ENCODE measurements at places on chromosomes 11 and 22.
A peak's percentile ranks its signal among the peaks of the same experiment; 100 is the strongest.

GRCh38 chr11:35662061-35662648, 420 bp upstream of the TRIM44 start:
- DNase-seq, result no peak

DNA sequence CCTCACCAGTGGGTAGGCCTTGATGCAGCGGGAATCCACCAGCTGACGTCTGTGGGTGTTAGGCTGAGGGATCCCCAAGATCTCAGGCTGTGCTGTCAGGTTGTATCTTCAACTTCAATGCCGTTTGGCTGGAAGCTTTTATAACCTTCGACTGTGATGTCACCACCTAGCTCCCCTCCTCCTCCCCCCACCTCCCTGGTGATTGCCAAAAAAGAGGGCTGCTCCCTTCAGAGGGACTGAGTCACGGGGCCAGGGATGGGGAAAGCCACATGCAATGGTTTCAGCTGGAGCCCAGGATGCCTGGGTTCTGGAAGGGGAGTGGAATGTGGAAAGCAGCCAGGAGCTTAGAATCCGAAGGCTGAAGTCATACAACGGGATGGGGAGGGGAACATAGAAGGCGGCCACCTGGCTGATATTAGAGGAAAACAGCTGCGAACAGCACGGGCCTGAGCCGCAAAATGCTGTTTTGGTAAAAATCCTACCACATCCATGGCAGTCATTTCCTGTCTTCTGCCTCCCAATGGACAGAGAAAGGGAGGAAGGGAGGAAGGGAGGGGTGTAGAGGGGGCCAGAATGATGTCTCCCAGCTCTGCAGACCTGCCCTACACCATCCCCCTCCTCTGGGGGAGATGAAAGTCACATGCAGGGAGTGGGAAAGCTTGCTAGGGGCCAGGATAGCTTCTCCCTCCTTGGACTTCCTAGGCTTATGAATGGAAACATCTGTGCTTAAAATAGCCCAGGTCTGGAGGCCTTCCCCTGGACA, at the start of gene LRRN4CL:
LRRN4CL (minus strand) TSS at position 110 of the 763 bp plus-strand sequence. CDS start 1,022 bp downstream, outside the sequence.
- DNase-seq, result peak; percentile 86

DNA sequence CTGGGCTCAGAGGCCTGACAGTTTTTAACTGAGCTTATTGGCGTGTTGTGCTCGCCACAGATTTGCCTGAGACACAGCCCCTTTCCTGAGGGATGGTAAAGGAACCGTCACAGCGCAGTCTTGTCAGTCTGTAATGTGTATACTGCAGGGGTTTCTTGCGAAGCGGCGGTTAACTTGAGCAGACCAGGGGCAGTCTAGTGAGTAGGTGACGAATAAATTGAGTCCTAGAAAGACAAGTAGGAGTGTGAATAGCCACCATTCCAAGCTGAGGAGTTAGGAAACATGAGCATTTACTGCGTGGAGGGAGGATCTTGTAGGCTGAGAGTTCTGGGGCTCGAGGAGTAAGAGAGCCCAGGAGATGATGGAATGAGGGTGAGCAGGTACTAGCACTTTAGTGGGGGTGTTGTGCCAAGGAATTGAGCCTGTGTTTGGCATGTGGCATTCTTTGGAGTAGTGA, 1.4 kb downstream of the MED15 start:
- peak; percentile 40 for DNase-seq

DNA sequence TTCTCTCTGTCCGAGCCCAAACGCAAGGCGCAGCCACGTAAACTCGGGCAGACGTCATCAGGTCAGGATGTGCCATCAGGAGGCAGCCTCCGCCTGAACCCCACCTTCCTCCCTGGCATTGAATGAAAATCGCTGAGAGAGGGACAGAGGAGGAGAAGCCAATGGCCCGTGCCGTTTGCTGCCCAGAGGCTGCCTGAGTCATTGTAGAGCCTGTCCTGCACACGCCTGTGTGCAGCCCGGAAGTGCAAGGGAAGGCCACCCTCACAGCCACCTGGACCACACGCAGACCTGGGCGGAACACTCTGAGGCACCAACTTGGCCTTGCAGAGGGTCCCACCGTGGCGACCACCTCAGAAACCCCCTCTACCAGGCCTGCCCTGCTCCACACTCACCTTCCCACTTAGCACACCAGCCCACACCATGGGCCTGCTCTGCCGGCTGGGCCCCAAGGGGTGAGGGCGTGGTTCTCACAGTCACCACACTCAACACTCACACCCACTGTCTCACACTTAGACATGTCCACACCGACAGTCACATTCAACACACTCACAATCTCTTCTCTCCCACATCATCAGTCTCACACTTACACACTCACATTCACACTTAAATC, 9.1 kb downstream of the CHID1 start:
- no peak for DNase-seq

GRCh38 chr11:22472306-22472705, 134.1 kb downstream of the SLC17A6 start:
- DNase-seq, result no peak

DNA sequence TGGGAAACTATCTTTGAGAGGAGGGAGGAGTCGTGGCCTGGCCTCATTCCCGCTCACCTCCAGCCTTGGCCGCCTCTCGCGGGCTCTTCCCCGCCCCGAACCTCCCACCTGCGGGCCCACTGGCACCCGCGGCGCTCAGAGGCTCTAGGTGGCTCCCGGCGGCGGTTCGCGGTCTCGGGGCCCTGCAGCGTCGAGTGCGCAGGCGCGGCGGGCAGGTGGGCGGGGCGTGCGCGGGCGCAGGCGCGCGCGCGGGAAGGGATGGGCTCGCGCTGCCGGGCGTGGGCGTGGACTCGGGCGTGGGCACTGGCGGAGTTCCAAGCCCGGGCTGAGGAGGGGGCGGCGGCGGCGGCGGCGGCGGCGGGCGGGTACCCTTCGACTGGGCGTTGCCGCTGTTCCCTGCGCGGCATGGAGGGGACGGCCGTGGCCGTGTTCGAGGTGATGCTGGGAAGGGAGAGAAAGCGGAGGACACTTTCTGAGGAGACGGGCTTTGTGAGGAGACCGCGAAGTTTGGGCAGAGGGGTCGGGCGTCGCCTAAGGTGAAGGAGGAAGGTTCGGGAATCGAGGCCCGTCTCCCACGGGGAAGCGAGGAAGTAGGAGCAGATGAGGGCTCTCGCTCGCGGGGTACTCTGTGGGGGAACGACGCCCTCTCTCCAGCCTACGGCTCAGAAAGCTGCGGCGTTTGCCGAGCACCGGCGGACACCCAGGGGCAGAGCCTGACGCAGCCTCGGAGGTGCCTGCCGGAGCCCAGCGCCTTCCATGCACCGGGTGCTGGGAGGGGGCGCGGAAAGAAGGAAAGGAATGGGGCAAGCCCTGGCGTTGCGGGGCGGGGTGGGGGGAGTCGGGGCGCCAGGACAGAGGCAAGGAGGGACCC, 15.7 kb upstream of the SPTBN2 start:
- peak; percentile 85 for DNase-seq

DNA sequence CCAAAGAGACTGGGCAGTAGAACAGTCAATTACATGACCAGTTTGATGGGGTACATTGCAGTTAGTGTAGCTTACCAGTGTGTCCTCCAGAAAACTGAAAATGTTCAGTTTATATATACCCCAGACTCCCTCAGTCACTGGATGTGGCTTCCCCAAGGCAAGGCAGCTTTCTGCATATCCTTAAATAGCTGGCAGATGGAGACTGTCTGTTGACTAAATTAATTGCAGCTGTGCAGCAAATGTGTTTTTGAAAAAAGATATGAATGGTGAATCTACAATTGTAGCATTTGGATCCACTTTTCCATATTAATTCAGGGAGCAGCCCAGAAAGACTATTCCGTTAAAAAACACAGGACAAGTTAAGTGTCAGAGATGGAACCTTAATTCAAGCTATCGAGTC, 565.1 kb upstream of the CCDC179 start:
- DNase-seq, result no peak

DNA sequence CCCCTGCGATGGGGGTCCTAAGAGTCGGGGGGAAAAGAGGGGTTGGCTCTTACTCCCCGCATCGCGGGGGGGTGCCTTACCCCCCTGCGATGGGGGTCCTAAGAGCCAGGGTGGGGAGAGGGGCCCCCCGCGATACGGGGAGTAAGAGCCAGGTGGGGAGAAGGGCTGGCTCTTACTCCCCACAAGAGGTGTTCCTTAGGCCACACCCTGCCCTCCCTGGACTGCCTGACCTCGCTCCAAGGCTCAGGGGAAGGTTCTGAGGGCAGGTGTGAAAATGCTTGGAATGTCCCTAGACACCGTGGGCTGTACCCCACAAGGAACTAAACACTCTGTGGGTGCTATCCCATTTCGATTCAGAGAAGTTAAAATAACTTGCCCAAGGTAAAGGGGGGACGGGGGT, 7.8 kb downstream of the UNC93B1 start:
- no peak for DNase-seq

GRCh38 chr22:38271101-38271500, 1.7 kb downstream of the TMEM184B start:
- DNase-seq, result no peak

DNA sequence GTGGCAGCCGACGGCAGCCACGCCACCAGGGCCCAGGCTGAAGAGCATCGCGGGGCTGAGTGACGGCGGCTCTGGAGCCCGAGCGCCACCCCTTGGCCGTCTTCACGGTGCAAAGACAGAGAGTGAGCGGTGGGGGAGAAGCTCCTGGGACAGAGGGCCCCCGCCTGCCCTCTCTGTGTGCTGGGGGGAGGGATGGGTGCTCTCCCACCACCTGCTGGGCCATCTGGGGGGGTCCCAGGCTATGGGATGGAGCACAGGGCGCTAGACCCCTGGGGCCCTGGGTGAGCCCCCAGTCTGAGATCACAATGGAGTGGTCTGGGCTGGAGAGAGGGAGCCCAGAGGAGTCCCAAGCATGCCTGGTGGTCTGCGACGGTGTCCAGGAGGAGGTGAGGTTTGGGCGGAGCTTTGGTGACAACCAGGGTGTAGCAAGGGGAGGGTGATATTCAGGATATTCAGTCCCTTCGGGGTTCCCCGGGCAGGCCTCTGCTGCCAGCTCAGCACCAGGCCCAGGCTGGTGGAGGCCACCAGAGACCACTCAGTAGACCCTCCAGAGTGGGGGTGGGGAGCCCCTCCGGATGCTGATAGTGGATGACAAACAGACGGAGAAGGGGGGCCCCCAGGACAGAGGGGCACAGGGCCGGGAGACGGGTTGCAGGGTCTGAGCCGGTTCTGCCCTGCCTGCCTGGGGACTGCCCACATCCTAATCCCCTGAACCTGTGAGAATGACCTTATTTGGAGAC, 78.1 kb upstream of the PRR5 start:
- no peak for DNase-seq

DNA sequence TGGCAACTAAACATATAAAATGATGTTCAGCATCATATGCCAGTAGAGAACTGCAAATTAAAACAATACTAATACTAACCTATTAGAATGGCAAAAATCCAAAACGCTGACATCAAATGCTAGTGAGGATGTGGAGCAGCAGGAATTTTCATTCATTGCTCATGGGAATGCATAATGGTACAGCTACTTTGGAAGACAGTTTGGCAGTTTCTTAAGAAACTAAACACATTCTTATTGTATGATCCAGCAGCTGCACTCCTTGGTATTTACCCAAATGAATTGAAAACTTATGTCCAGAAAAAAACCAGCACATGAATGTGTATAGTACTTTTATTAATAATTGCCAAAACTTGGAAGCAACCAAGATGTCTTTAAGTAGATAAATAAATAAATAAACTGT, 258.0 kb downstream of the TENM4 start:
- DNase-seq, result no peak

- DNase-seq, result peak; percentile 34
Measured at GRCh38 chr11:103682318-103683184, 353.9 kb upstream of the DDI1 start.

- peak; percentile 81 for DNase-seq
Measured at GRCh38 chr22:36328635-36329253, 59.0 kb downstream of the MYH9 start.

- DNase-seq, result no peak
Measured at GRCh38 chr11:122847466-122847865, 9.2 kb downstream of the CRTAM start.

GRCh38 chr22:21082248-21082647, 36.5 kb downstream of the LRRC74B start:
- DNase-seq, result no peak

DNA sequence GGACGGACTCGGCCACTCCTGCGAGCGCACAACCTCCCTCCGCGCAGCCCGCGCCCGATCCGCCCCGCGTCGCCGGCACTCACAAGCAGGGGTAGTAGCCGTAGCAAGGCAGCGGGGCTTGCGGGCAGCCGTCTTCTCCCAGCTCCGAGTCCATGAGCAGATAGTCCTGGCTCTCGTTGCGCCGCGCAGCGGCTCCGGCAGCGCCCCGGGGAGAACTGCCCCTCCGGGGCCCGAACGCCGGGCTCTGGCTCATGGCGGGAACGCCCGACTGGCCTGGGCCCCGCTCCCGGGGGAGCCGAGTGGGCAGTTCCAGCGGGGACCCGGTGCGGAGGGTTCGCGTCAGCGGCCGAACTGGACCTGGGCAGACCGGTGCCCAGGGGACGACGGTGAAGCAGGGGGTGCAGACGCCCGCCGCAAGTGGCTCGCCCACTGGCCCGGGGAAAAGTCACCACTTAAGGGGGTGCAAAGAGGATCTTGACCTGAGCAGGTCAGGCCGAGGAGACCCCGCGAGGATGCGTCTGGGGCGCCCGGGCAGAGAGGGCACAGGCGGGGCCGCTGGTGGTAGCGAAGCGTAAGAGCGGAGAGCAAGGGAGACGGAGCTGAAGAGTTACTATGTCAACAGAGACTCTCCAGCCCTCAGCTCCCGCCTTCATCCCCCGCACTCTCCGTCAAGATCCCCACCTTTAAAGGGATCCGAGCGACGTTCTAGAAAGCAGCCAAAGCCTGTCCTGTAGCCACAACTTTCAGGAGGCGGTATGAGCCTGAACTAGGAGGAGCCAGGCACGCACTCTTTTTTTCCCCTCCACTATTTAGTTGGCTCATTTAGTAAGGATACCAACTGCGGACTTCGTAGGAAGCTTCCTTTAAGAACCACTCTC, at the start of gene TRPC6:
TRPC6 (minus strand) TSS at position 757 of the 878 bp plus-strand sequence; CDS start at position 253, 504 bp downstream.
- no peak for DNase-seq

DNA sequence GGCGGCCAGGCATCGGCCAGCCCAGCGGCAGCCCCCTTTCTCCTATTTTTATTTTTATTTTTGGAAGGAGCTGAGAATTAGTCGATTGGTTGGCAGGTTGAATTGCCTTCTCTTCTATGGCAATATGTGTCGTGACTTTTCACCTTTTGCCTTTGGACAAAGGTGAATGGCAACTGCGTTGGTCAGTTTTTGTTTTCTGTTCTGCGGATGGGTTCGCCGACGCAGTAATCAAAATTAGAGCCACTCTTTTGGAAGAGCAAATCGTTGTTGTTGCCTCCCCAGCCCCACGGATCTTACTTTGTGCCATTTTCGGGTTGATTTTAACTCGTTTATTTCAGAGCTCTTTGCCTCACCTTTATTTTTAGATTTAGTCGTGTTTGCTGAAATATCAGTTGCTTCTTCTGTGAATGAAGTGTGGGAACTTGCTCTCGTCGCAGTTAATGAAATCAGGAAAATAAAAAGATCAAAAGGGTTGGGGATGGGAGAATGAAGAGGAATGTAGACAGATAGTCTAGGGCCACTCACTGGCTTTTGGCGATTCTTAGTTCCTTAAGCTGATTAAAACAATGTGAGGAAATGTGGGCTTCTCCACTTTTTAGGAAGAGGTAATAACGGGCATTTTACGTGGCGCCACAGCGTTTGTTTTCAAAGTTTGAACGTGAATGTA, 1.6 kb downstream of the CECR2 start:
- no peak for DNase-seq
